Cardiac atrium fibroblast (primary cell): ENCODE measurements at places on chromosomes 11 and 22. TPM values are rescaled to one million over a fixed set of nuclear protein-coding genes. Genes with fewer than 3 reads are reported as not detected.

Gene APIP
- 14.3 and 19.1 TPM in 2 replicates for total RNA-seq

Gene BCO2
- total RNA-seq: 0.72 and 1.8 TPM in 2 replicates

Gene SCGB1C1
- total RNA-seq: not detected in 2 replicates

Gene CDHR5
- not detected in 2 replicates for total RNA-seq

Gene TSGA10IP
- total RNA-seq: not detected in 2 replicates

Gene MS4A12
- not detected in 2 replicates for total RNA-seq

Gene OR9I1
- total RNA-seq: not detected in 2 replicates

Gene ADAMTS15
- 44.9 and 45.9 TPM in 2 replicates for total RNA-seq

Gene MPPED1
- 0.18 TPM in 1 of 2 replicates, not detected in the other for total RNA-seq

Gene BACE1-AS
- total RNA-seq: 2.8 and 4.2 TPM in 2 replicates

Gene KCNJ11
- not detected in 2 replicates for total RNA-seq

Gene NPTXR
- total RNA-seq: 0.54 and 1.5 TPM in 2 replicates

Gene TENM4
- under 0.01 TPM in 1 of 2 replicates, not detected in the other for total RNA-seq

Gene OR56A1
- total RNA-seq: not detected in 2 replicates

Gene GAS2
- total RNA-seq: 1.8 TPM in 1 of 2 replicates, not detected in the other

Gene OR52N4
- not detected in 2 replicates for total RNA-seq

Gene ARFIP2
- 54.3 and 73.7 TPM in 2 replicates for total RNA-seq

Gene SCGB1D2
- not detected in 2 replicates for total RNA-seq

Gene GANAB
- total RNA-seq: 314 and 339 TPM in 2 replicates

Gene RGL4
- total RNA-seq: not detected in 2 replicates

Gene INPP5J
- total RNA-seq: 0.16 TPM in 1 of 2 replicates, not detected in the other

Gene MPZL2
- 0.18 and 0.65 TPM in 2 replicates for total RNA-seq

Gene BUD13
- total RNA-seq: 7.8 and 10.7 TPM in 2 replicates

Gene MLC1
- 1.1 and 1.6 TPM in 2 replicates for total RNA-seq

Gene PANX3
- not detected in 2 replicates for total RNA-seq

Gene LMNTD2
- total RNA-seq: 0.81 and 3.1 TPM in 2 replicates

Gene LRRC10B
- not detected in 2 replicates for total RNA-seq

Gene PNPLA5
- not detected in 2 replicates for total RNA-seq

Gene MMP3
- total RNA-seq: not detected in 2 replicates

Gene TNNI2
- total RNA-seq: not detected in 2 replicates

Gene NPAS4
- total RNA-seq: not detected in 2 replicates

Gene PDGFD
- total RNA-seq: 17.9 and 29.6 TPM in 2 replicates

Gene LDHAL6A
- not detected in 2 replicates for total RNA-seq

Gene ARFGAP3
- total RNA-seq: 50.9 and 68.0 TPM in 2 replicates

Gene PAMR1
- total RNA-seq: 206 and 311 TPM in 2 replicates

Gene P2RY2
- total RNA-seq: not detected in 2 replicates

Gene TLCD5
- 1.1 and 3.9 TPM in 2 replicates for total RNA-seq

Gene NOX4
- total RNA-seq: 0.97 TPM in 1 of 2 replicates, not detected in the other

Gene SERPING1
- 169 and 221 TPM in 2 replicates for total RNA-seq

Gene PGA5
- not detected in 2 replicates for total RNA-seq

Gene HTR3A
- not detected in 2 replicates for total RNA-seq

Gene LRRC4C
- total RNA-seq: not detected in 2 replicates

Gene JOSD1
- total RNA-seq: 49.6 and 52.0 TPM in 2 replicates

Gene ELMOD1
- total RNA-seq: not detected in 2 replicates
